ENCODE measurements at places on chromosomes 6 and 20. TPM values are rescaled to one million over a fixed set of nuclear protein-coding genes. Genes with fewer than 3 reads are reported as not detected.

GRCh38 chr20:40691566-40692239 lies 2.7 kb upstream of the MAFB start:
- no peaks in the 10 kb centered on the region for H3K36me3 ChIP-seq
- no peak overlapping the region for H3K27ac ChIP-seq

DNA sequence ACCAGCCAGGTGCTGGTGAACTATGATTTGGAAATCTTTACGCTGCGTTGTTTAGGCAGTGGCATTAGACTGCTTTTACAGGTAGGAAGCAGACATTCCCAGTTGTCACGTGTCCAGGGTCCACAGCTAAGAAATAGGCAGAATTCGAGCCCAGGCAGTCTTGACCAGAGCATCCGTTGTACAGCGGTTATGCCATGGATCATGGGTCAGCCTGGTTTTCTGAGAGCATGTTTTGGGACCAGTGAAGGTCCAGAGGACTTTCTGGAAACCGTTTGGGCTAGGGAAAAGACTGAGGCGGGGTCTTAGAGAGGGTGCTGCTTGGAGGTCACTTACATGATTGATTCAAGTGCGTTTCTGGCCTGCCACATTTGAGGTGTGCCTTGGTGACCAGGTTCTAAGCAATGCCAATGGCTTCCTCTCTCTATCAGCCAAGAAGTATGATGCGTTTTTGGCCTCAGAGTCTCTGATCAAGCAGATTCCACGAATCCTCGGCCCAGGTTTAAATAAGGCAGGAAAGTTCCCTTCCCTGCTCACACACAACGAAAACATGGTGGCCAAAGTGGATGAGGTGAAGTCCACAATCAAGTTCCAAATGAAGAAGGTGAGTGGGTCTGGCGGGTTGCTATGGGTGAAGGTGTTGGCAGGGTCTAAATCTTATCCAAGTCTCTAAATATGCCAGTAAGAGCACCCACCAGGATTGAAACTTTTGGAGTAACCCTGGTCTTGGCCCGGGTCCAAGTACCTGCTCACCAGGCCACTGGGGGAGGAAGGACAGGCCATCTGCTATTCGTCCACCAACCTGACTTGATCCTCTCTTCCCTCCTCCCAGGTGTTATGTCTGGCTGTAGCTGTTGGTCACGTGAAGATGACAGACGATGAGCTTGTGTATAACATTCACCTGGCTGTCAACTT lies 1.8 kb downstream of the RPL10A start:
- DNase-seq = no peak
- H3K27me3 ChIP-seq = no peaks in the 10 kb centered on the region
- peaks cover 40% of the 10 kb centered on the region for H3K36me3 ChIP-seq

DNA sequence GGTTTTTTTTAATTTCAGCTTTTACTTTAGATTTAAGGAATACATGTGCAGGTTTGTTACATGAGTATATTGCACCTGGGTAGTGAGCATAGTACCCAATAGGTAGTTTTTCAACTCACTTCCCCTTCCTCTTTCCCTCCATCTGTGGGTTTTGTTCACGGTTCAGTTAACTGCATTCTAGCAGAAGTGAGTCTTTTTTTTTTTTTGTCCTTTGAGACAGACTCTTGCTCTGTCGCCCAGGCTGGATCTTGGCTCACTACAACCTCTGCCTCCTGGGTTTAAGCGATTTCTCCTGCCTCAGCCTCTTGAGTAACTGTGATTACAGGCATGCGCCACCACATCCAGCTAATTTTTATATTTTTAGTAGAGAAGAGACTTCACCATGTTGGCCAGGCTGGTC lies 8.7 kb downstream of the UBR2 start:
- H3K36me3 ChIP-seq = peaks cover 27% of the 10 kb centered on the region
- H3K4me1 ChIP-seq = peaks cover 13% of the 10 kb centered on the region
- DNase-seq = no peak
- no peaks in the 10 kb centered on the region for H3K27me3 ChIP-seq
- H3K4me3 ChIP-seq = no peak overlapping the region
- no peak overlapping the region for H3K27ac ChIP-seq

CST2 gene
- total RNA-seq = not detected

DNA sequence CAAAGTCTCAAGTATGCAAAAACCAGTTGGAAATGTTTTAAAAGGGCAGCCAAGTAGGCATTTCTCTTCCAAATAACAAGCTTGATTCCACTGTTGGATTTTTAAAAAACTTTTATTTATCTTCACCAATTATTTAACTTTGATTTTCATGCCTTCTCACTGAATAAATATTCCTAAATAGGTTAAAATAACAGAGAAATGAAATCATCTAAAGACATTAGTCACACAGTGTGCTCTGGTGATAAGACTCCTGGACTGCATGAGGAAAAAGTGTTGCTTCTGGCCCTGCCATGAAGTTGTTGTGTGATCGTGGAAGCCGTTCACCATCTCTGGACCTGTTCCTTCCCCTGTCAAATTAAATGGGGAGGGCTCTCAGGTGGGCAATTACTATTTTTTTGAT lies 33.8 kb upstream of the IGF2R start:
- no peaks in the 10 kb centered on the region for H3K36me3 ChIP-seq
- no peaks in the 10 kb centered on the region for H3K4me1 ChIP-seq
- peaks cover 73% of the 10 kb centered on the region for H3K27me3 ChIP-seq
- H3K4me3 ChIP-seq = no peak overlapping the region
- DNase-seq = no peak

DNA sequence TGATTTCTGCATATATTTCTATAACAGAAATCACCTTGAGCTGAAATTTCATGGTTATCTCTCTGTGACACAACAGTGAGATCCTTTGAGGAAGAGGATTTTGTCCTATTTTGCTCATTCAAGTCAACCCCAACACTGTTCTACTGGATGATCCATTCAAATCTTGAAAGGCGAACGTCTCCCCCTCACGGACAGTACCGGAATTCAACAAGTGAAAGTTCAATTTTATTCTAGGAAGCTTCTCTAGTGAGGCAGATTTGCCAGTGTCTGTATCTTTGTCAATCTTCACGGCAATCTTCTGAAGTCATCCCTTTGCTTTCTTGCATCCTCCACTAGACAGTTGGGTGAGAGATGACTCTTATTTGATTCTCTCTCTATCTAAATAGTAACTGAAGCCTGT lies 91.7 kb upstream of the PDE7B start:
- H3K4me3 ChIP-seq = no peak overlapping the region
- DNase-seq = no peak
- no peak overlapping the region for H3K27ac ChIP-seq
- H3K27me3 ChIP-seq = no peaks in the 10 kb centered on the region
- no peaks in the 10 kb centered on the region for H3K4me1 ChIP-seq
- no peaks in the 10 kb centered on the region for H3K36me3 ChIP-seq
